ENCODE measurements at places on chromosomes 3 and 15.

DNA sequence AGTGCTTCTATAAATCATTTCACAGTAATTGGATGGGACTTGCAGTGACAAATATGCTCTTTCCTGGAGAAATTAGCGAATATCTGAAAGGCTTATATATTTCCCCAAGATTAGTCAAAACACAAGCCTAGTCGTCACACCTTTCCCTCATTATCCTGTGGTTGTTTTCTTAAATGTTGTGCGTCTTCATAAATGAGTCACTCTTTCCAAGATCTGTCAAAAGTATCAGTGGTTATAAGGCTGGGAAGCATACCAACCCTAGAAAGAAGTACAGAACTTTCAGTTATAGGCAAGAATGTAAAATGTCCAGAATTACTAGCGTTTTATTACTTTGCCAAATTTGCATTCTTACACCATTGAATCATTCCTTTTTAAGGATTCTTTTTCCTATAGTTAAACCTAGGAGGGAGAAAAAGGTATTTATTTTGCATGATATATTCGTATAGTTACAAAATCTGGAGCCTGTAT is 33.6 kb downstream of the TMEM212 start:
- DNase-seq = no peak

DNA sequence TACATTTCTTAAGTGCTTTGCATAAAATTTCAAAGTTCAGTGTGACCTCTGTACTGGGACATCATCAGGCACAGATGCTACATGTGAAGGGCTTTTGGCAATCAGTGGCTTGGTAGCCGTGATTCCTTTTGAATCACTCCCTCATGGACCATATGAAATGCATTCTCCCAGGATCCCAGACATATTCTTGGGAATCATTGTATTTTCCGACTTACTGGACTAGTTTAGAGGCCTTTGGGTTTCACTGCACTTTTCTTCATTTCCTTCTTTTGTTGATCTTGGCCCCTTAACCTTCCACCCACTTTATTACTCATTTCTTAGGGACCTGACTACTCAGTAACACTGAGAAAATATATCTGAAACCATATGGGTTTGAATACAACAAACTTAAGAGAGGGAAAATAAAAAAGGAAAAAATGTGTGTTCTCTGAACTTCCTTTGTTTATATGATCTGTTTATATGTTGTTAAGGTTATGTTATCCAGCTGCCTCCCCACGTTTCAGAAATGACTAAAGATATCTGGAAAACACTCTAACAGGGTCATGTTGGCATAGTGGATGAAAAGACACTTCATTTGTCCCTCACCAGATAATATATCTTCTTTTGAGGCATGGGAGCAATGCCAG is 35.1 kb downstream of the HMG20A start:
- DNase-seq = no peak

DNA sequence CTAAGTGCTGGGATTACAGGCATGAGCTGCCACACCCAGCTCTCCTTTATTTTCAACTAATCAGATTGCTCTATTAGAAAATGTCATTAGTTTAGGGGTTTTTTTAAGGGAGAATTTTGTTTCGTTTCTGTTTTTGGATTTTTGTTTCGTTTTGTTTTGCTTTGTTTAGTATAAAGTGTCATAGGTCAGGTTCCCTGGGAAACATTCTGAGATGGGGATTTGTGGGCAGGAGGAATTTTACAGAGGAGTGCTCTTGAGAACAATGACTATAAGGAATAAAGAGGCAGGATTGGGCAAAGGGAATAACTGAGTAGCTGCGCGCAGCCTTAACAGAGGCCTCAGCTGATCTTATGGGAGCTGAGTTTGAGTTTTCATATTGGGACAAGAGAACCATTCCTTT is 86.8 kb upstream of the NR2F2 start:
- no peak for DNase-seq

- DNase-seq = no peak
These were observed 1120.0 kb downstream of the IGSF11 start for GRCh38 chr3:117914540-117915100.

- no peak for DNase-seq
These were observed 94.2 kb downstream of the ZBTB20 start for GRCh38 chr3:115052906-115053305.

GRCh38 chr15:41659855-41660234 is 360 bp upstream of the MGA start:
- no peak for DNase-seq

DNA sequence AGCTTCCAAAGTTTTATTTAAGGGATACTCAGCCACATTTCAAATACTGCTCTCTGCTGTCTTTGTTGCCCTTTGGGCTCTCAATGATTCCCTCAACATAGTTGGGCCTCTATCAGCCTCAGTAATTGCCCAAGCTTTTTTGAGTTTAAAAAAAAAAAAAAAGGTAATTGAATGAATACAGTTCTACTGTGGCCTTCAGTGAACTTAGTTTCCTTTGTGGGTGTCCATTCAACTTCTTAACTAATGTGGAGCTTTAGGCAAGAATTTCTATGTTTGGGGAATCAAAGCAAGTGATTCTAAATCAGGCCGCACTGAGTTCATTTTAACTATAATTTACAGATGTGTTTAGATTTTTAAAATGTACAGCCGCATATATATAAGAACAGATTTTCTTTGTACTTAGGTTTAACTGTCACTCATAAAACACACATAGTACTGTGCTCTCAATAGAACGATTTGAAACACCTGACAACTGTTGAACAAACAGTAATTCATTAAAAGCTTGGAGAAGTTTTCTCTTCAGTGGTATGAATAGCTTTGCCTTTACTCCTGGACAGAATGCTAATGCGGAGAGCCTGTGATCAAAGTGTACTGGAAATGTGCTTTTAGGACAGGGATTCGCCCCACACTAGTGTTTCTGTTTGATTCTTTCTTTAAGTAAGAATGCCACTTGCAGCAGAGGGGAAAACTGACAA is 844.9 kb upstream of the SEMA6D start:
- DNase-seq = no peak
